HS-5 (cell line): ENCODE measurements at places on chromosomes 3 and 15.
A peak's percentile ranks its signal among the peaks of the same experiment; 100 is the strongest.

DNA sequence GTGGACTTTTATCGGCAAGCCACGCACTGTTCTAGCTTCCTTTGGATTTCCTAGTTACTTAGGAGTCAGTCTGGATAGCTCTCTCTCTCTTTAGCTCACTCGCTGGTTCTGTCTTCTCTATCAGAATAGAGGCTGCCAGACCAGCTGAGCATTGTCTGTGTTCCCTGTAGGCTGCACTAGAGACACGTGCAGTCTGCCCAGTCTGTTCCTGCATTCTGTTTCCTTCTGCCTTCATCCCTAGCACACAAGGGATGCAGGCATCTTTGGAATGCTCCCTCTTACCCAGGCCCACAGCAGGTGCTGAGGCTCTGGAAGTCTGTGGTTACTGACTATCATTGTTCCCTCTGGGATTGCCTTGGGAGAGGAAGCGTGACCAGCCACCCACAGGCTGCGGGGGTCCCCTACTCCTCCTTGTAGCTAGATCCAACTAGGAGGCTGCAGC is 322.8 kb downstream of the ZNF621 start:
- DNase-seq: no peak

DNA sequence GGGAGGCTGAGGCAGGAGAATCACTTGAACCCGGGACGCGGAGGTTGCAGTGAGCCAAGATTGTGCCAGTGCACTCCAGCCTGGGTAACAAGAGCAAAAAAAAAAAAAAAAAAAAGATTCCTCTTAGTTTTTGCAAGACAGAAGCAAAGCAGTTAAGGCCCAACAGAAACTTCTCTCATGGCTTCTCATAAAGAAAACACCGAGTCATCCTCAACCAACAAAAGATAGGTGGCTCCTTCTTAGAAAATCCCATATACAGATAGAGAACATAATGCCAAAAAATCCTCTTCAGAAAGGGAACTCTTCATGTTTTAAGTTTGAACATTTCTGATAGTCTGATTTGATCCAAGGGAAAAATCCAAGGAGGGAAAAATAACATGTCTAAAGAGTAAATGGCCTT is 12.5 kb upstream of the SKIL start:
- DNase-seq: no peak

DNA sequence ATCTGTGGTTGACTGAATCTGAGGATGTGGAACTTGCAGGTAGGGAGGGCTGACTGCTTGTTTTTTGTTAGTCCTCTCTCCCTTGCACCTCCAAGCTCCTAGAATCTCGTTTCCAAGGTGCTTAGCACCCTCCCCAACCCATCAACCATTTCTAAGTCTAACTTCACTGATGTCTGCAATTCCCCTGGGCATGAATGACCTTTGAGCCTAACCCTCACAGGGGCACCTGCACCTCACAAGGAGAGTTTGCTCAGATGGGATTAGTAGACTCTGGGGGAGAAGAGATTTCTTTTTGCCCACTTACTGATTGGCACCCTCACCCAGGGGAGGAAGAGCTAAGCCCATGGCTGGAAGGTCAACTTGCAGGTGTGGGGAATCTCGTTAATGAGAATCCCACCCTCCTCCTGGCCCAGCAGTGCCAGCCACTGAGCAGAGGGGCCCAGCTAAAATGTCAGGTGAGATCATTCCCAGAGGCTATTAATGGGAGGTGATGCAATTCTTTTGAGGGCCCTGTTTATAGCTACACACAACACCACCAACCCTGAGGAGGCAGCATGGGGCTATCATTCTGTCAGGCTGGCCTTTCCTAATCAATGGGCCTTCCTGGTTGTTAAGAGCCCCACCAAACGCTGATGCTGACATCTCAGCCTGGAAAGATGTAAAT is 81.6 kb upstream of the HERC1 start:
- DNase-seq: no peak

GRCh38 chr3:64157150-64158035 is 67.9 kb downstream of the PRICKLE2 start:
- DNase-seq: no peak

DNA sequence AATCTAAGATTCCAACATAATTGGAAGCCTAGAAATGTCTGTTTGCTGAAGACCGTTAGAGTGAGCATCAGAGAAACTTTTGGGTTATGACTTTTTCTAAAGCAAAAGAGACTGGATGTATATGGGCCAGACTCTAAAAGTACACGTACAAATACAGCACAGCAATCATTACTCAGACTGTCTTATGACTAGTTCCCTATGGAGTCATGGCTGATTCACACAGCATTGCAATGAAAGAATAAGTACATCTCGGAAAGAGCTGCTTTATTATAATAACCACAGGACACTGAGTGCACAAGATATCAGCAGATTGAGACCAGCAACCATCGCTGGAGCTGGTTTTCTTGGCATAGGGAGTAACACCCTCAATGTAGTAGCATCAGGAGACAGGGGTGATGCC is 618.6 kb downstream of the NLGN1 start:
- DNase-seq: peak; percentile 74

DNA sequence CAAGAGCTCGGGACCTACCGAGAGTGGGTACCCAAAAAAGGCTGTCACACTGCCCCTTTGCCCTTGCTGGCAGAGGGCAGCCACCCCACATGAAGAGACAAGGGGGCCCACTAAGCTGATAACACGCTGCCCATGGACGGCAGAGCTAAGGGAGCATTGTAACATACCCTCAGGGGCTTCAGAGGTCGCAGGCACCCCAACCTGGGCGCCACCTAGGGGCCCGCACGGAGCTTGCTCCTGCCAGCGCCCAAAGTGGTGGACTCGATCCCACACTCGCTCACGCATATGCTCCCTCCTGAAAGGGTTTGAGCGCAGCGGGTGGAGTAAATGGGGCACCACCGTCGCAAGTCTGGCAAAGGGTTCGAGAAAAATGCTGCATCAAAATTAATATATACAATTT is 975.4 kb downstream of the ZPLD1 start:
- DNase-seq: no peak

DNA sequence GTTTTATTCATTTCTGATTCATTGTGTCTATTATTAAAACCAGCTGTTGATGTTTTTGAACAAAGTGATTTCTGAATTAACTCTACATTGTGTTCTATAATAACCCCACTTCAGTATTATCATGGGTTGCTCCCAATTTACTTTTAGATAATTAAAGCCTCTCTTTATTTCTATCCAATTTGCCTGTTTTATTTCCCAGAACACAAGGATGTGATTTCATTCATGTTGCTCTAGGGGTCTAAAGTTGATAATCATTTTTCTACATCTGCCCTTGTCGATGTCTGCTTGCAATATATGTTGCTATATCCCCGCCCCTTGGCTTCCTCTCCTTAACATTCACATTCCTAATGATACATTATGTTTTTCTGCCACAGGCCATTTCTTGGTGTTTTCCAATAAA is 747.3 kb downstream of the CADM2 start:
- no peak for DNase-seq

DNA sequence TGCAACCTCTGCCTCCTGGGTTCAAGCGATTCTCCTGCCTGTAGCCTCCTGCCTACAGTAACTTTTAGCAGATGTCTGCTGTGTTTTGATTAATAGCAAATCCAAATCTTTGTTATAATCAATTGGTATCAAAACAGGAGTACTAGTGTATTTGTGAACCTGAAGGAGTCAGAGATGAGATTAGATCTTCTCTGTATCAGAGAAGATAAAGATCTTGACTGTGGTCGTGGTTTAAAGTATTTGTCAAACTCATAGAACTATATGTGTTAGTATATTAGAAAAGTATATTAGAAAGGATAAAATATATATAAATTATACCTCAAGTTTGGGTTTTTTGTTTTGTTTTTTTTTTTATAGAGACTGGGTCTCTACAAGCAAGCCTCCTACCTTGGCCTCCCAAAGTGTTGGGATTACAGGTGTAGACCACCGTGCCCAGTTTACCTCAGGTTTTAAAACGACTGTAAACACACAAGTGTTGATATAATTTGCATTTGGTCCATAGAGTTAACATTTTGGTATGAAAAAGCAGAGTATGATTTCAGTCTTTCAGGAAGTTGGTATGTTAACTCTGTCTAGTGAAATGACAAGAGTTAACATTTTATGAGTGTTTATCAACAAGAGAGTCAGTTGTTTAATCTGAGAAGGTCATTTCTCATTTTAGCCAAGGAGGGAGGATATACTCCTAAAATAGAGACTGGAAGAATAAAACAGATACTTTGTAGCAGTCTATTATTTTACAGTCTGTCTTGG is 18.3 kb downstream of the RTF1 start:
- DNase-seq: no peak

- no peak for DNase-seq
Measured at GRCh38 chr15:92711457-92711831, 55.9 kb upstream of the FAM174B start.
